Effector memory CD8-positive, alpha-beta T cell (primary cell): ENCODE measurements at places on chromosomes 1 and 21.

DNA sequence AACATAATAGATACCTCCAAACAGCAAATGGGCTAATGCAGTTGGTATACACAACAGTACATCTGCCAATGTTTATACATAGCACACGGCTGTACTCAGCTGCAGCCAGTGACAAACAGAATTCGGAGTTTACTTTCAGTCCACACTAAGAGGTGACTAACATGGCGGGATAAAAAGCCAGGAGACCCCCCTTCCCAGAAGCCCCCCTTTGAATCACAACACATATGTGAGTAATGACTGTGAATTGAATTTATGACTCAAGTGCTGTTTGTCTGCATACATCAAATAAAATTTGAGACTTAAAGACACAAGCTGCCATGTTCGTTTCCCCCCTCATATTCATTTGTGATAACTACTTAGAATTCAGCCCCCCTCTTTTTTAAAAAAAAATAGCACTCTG is 113.2 kb downstream of the RUNX1 start:
- no peak for DNase-seq

- no peak for DNase-seq
Observed at GRCh38 chr1:28516518-28516956, 10.7 kb downstream of the RCC1 start.

DNA sequence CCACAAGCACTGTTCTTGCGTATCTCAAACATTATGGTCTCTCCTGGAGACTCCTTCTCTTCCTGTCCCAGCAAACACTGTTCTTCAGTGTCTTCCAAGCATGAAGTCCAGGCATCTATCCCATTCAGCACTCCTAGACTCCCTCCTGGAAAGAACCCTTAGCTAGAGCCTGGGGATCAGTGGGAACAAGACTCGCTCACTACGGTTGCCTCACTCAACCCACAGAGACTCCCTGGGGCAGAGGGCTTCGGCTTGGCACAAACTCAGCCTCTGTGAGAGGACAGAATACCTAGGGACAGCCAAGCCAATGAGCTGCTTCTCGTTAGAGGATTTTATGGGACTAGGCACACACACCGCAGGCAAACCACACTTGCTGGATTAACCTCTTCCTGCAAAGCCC is 86.5 kb upstream of the IPO9 start:
- DNase-seq: no peak

DNA sequence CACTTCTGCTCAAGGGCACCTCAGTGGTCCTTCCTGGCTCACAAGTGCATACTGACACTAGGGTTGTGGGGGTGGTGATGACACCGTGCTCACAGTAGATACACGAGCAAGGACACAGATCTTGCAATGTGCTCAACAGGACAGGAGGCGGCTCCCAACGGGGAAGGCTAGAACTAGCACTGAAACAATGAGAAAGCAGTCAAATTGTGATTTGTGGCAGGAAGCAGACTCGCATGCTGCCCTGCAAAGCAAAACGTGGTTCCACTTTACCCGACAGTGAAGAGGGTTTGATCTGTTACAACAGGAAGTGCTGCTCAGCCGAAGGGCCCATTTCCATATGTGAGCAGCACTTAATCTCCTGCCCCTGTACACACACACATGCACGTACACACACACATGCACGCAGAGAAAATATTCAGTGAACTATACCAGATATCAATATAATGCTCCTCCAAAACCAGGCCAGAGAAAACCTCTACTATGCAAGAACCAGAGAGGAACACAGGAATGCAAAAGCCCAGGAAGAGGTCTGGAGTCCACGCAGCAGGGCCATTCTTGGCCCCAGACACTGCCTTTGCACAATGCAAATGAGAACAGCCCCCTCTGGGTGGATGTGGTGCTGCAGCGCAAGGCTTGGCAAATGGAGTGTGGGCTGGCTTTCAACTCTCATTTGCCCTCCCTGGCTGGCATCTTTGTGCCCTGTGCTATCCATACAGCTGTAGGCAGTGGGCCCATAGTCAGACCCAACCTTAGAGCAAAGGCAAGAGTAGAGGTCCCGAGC is 47.1 kb downstream of the KANK4 start:
- peak; percentile 7 for DNase-seq

DNA sequence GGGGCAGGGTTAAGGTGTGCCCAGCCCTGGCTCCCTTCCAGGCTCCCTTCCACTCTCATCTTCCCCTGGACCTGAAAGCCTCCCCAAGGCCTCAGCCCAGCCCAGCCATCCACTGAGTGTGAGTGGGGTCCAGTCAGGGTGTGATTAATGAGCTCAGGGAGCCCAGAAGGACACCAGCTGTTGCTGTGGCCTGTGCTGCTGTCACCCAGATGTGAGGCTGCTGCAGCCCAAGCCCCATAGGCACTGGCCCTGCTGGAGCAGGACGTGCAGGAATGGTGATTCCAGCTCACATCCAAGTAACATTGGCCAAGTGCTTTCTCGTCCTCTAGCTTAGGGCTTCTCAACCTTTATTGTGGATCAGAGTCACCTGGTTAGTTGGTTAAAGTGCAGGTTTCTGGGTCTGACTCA is 77.6 kb downstream of the EPHB2 start:
- DNase-seq: no peak

DNA sequence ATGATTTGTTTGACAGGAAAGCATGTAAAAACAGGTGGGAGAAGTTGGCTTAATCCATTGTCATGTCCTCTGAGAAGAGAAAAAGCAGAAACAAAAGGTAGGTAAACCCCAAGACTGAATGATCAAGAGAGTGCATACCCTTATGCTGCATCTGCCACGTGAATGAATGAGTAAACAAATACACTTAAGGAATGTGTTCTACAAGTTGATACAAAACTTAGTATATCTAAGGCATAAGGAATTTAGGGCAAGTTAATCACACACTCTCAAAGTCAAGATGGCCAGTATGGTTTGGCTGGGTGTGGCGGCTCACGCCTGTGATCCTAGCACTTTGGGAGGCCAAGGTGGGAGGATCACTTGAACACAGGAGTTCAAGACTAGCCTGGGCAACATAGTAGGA is 34.2 kb downstream of the HMCN1 start:
- no peak for DNase-seq

DNA sequence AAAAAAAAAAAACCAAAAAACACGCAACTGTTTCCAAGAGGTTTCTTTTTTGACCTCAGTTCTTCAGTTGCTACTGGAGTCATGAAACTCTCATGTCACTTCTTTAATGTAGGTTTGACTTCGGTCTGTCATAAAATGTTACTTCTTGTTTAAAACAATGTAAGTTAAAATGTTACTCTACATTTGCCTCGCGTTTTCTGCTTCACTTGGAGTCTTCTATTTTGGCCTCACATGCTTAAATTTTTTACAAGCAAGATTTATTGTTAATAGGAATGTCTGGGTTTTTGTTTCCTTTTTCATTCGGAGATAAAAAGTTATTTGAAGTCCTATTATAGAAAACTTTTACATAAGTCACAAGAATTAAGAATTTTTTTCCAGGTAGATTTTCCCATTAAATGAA is 880.2 kb downstream of the LTN1 start:
- no peak for DNase-seq

GRCh38 chr1:210541680-210542358 is 213.1 kb downstream of the HHAT start:
- no peak for DNase-seq
